T-cell (primary cell): ENCODE measurements at places on chromosomes 4 and X.

GRCh38 chr4:74539044-74539790, 94.3 kb downstream of the AREG start:
- no peak for DNase-seq

DNA sequence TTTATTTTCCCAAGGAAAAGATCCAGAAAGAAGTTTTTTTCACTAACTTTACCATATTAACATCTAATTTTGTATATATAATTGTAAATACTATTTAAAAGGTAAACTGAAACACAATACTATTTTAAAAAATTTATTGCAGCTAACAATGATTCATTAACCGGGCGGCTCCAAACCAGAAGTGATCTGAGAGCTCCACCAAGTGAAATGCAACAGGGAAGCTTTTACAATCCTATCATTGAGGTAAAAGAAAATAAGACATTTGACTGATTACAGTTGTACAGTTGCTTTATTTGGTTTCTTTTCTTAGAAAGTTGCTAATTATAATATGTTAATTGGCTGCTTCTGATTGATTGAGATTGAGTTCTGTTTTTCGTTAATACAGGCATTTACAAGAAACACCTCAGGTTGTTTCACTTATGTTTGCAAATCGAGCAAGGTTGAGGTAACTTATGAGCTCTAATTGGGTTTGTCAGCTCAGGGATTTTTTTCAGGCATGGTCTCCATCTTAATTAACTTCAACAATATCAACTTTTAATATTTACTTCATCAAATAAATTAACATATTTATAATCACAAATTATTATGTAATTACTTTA, 220.2 kb upstream of the UGT8 start:
- no peak for DNase-seq

GRCh38 chr4:86917212-86918039, 17.4 kb upstream of the AFF1 start:
- DNase-seq = no peak

- no peak for DNase-seq
Observed at GRCh38 chrX:129932821-129933321, 26.9 kb downstream of the UTP14A start.

DNA sequence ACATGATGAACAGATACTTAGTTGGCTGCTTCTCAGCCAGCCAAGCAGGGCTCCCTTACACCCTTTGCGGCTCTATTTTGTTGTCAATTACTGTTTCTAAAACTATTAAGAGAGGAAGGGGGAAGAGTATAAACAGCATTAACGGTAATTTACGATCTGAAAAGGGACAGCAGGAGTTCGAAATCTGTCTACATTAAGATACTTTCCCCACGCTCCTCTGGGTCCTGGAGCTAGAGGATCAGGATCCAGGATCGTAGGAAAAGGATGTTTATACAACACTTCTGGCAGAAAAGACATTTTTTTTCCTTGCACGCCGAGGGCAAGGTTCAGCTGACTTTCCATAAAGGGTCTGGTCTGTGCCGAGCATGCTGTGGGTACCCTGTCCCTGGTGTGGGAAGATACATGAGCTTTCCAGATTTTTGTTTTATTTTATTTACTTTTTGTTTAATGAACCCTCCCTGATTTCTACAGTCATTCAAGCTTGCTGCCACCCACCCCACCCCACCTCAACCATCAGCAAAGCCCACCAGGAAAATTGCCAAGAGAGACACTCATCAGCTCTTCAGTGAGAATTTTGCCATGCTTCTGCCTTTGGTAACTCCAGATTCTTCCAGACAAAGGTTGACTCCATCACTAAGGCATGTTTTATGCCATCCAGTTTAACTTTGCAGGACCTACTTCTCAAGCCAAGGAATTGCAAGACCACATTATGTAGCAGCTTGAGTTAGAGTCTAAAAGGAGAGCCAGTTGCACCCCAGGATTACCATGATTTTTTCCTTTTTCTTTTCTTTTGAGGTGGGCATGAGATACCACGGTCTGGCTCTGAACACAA, 188.1 kb downstream of the QDPR start:
- no peak for DNase-seq

DNA sequence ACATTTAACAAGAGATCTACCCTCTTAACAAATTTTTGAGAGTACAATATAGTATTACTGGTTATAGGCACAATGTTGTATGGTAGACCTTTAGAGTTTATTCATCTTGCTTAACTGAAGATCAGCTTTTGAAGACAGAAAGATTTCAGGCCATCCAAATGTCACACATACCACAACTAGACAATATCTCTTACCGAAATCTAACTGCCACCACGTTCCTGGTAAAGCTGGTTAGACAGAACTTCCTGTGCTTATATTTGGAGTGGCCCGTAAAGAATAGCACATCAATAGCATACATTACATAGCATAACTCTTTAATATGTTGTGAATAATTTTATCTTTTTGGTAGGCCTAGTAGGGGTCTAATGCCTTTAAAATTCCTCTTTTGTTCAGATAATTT, 29.8 kb upstream of the ARHGEF6 start:
- DNase-seq = no peak
